ENCODE measurements at places on chromosomes 7 and 10. TPM values are rescaled to one million over a fixed set of nuclear protein-coding genes. Genes with fewer than 3 reads are reported as not detected.

DNA sequence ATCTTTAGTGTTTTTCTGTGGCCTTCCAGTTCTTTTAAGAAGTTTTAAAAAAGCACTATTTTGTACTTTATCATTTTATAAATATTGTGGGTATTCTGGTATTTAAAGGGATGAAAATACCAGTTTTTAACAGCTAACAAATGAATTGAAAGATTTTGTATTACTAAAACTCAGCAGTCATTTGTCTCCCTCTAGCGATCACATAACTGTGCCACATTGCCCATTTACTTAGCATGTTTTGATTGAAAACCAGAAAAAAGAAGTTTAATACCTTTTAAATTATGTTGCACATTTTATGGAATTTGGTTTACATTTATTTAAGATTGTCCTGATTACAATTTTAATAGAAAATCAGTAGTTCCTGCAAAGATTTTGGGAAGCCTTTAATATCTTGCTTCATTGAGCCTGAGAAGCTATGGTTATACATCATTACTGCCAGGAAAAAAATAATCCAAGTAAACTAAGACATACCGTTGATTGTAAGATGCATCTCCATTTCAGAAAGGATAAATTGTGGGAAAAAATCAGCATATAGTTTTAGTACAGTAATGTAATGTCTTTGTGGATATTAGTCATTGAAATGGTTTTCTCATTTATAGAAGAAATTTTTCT lies 34.9 kb downstream of the TAX1BP1 start:
- H3K4me1 ChIP-seq: no peaks in the 10 kb centered on the region
- no peak overlapping the region for H3K27ac ChIP-seq
- H3K36me3 ChIP-seq: no peaks in the 10 kb centered on the region
- H3K27me3 ChIP-seq: no peaks in the 10 kb centered on the region

GRCh38 chr7:28315565-28316410 lies 96.5 kb upstream of the CREB5 start:
- H3K4me3 ChIP-seq: peak overlapping the region; percentile 25
- H3K27me3 ChIP-seq: no peaks in the 10 kb centered on the region
- DNase-seq: no peak
- H3K36me3 ChIP-seq: no peaks in the 10 kb centered on the region
- H3K4me1 ChIP-seq: peaks cover 35% of the 10 kb centered on the region

The USP54 gene
- 28.4 TPM for total RNA-seq

DNA sequence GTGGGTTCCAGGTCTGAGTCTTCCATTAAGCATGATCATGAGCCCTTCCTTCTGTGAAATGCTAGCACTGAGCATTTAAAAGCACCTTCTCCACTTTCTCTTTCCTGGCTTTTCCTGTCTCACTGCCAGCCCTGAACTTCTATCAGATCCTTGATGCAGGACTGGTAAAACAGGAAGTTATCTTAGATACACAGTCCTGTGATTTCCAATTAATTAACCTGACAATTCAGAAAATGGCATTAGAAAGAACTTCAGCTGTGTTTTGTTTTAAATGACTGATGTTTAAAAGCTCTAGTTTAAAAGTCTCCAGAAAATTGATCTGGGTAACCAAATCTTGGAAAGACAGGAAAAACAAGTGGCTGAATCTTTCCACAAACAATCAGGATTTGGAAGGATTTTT lies 79.0 kb upstream of the MACROH2A2 start:
- H3K4me3 ChIP-seq: no peak overlapping the region
- no peak overlapping the region for H3K27ac ChIP-seq

All from esophagus squamous epithelium (tissue), 5 donors.